ENCODE measurements at places on chromosomes 5 and 9.

DNA sequence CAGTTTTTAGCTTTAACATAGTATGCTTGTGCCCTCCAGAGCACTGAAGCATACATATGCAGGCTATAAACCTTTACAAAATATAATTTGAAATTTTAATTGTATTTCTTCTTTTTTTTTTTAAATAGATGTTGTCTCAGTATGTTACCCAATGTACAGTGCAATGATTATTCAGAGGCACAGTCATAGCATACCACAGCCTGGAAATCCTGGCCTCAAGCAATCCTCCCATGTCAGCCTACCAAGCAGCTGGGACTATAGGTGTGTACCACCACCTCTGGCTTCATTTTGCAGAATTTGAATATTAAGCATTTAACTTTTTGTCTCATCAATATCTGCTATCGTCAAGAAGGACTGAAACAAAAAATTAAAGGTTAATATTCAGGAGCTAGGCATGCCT lies 16.9 kb upstream of the ZNF782 start:
- no peak for DNase-seq

- DNase-seq = no peak
Measured at GRCh38 chr9:75438716-75439115, 350.4 kb downstream of the OSTF1 start.

DNA sequence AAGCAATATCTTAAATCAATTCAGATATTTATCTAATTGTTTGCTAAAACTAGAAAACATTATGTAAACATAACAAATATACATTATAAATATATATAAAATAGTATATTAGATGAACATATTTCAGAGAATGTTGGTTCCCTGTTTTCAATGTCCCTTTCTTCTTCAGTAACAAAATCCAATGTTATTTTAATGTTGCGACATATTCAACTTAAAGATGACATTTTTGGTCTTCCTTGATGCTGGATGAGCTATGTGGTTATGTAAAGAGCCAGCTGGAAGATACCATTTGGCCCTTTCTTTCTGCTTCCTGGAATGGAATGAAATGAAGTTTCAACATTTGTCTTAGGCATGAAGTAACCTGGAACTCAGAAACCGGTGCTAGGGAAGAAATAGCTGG lies 668.1 kb upstream of the CDH6 start:
- no peak for DNase-seq

DNA sequence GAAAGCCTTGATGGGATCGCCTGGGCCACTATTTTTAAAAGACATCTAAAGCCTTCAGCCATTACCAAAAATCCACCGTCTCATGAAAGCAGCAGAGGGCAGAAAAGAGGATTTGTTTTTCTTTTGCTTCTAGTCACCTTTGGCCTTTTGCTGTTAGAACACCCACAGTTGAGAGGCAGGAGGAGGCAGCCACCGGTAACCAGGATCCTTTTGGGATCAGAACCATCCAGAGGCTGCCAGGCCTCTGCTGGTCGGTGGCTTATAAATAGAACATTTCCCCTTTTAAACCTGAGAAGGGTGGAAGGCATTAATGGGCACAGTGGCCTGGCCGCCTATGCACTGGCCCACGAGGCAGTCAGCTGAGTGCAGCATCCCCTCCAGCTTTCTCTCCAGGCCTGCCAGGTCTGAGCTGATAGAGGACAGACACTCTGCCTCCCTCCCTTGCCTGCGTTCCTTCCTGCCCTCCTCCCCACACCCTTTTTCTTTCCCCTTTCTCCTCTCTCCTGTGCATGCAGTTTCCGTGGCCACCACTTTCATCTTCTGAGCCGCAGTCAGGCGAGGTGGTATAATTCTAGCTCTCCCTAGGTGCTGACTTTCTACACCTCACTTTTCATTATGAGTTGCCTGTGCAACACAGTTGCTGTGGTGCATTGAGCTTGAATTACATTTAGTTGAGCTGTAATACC lies 253.4 kb downstream of the ARHGAP26 start:
- no peak for DNase-seq

GRCh38 chr5:123439709-123440108 lies 16.5 kb upstream of the CEP120 start:
- DNase-seq = no peak

- DNase-seq = no peak
Measured at GRCh38 chr5:68345582-68345981, 130.0 kb downstream of the PIK3R1 start.

GRCh38 chr5:10666531-10667299 lies 94.3 kb downstream of the DAP start:
- no peak for DNase-seq

DNA sequence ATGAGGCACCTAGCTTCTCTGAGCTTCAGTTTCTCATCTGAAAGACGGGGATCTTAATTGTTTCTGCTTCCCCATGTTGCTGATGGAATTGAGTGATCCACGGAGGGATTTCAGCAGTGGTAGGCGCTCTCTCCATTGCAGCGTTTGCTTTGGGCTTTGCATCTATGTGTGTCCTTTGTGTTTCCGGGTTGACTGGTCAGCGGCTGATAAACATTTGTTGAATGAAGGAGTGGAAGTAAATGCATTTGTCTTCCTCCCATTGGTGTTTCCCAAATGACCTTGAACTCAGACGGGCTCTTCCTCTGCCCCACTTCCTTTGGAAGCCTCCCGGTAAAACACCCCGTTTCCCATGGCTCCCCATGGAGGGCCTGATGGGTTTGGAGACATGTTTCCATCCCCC lies 117.2 kb downstream of the GAPVD1 start:
- no peak for DNase-seq

DNA sequence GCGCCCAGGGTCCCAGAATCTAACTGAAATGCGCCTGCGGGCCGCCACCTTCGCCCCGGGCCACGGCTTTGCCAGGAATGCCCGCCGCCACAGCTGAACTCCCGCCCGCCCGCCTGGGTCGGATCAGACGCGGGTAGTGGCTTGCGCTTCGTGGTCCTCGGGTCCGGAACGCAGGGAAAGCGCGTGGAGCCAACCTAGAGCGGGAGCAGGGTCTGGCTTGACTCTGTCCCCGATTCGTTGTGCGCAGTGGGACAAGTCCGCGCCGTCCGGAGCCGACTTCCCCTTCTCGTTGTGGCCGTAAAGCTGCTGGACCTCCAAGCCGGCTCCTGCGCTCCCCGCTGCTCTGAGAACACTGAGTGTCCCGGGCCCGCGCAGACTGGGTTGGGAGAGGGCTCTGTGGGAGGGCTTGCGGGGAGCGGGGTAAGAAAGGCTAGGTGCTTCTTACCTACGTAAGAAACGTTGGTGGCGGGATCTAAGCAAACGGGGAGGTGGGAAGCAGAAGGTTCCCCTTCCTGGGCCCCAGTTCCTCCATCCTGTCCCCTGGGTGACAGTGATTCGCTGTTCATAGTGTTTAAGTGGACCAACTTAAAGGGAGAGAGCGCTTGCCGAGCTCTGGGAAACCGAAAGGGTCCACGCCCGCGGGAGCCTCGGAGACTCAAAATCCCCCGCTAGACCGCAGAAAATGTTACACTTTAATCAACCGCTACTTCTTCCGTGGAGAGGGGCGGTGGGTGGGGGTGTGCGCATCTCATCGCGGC lies 4.4 kb upstream of the FOXE1 start:
- peak; percentile 25 for DNase-seq

- DNase-seq = no peak
Measured at GRCh38 chr5:158224253-158224652, 365.3 kb upstream of the CLINT1 start.

GRCh38 chr5:147189109-147189424 lies 45.8 kb upstream of the STK32A start:
- no peak for DNase-seq

GRCh38 chr5:7904170-7904569 lies 35.2 kb downstream of the MTRR start:
- DNase-seq = no peak

- no peak for DNase-seq
Measured at GRCh38 chr5:124515497-124516245, 230.8 kb downstream of the ZNF608 start.

GRCh38 chr5:56422076-56422762 lies 189.1 kb upstream of the ANKRD55 start:
- DNase-seq = no peak

DNA sequence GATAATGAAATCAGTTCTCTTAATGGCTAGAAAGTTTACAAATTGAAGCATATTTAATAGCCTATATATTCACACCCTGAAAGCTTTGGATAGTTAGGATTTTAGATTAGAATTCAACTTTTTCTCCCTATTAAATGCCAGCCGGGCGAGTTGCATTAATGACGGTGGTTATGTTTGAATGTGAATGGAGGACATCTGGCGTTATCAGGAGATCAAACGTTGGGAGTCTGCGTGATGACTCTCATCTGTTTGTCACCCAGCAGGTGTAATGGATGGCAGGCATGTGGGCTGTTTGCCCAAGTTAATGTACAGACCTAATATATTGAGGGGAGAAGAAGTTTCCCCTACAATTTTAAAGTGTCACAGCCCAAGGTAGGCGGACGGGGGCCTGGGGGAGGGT lies 1227.7 kb upstream of the WWC1 start:
- no peak for DNase-seq

- no peak for DNase-seq
Measured at GRCh38 chr9:78765861-78766260, 468.9 kb downstream of the PSAT1 start.

DNA sequence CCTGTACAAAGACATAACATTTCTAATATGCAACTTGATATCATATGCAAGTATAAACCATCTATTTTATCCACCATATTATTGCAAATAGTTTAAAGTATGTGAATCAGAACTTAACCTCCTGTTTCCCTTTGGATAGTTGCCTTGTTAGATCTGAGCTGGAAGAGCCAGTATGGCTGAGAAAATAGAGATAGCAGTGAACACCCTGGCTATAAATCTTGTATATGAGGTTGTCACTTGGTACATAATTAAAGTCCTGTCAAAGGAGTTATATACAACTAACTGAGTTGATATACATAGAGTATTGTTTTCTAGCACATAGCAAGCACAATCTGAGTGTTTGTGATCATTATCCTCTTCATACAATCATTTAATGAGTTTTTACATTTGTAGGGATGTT lies 272.3 kb downstream of the NTRK2 start:
- no peak for DNase-seq

- DNase-seq = no peak
Measured at GRCh38 chr5:72954389-72954788, 1.5 kb upstream of the FCHO2 start.

DNA sequence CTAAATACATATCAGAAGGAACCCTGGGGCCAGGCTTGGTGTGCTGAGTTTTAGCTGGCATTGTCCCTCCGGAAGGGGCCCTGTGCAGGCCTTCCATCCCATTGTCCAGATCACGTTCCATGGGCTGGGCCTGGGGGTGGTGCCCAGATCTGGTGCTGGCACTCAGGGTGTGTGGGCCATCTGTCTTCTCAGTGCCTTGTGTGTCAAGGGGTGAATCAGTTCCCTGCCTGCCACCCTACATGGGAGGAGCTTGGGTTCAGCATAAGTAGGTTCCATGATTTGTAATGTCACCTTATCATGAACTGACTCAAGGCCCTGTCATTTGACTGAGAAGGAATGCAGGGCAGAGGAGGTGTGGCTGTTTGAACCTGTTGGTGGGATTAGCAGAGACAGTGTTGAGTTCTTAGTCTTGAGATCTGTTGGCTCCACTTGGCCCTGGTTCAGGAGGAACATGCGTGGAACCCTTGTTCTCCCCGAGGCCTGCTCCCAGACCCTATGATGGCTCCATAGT lies 176.8 kb downstream of the MACROH2A1 start:
- no peak for DNase-seq

GRCh38 chr5:40627706-40628105 lies 52.0 kb upstream of the PTGER4 start:
- no peak for DNase-seq
